Right renal pelvis (tissue), 4 donors: ENCODE measurements at places on chromosomes 6 and 20. TPM values are rescaled to one million over a fixed set of nuclear protein-coding genes. Genes with fewer than 3 reads are reported as not detected.

BTBD9 gene
- polyA plus RNA-seq = 15.6 TPM

CD109 gene
- polyA plus RNA-seq = 16.2 TPM

KCNB1 gene
- 0.39 TPM for polyA plus RNA-seq

GRCh38 chr6:51531623-51532022 lies 555.8 kb downstream of the PKHD1 start:
- DNase-seq = no peak

SPTLC3 gene
- polyA plus RNA-seq = 16.4 TPM

DNA sequence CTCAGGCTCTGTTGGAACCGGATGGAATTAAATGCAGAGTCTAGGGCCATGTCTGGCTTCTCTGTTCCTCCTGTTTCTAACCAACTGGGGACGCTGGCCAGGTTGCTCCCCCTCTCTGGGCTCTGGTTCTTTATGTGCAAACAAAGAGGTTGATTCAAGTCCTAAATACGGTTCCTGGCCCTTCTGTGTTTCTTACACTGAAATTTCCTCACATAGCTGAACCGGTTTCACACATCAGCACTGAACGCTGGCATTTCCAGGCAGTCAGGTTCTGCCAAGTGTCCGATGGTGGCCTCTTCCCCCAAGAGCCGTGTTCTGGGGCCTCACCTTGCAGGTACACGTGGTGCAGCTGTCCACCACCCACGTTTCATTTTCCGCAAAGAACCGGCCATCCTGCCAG lies 13.5 kb downstream of the THBS2 start:
- DNase-seq = no peak

DNA sequence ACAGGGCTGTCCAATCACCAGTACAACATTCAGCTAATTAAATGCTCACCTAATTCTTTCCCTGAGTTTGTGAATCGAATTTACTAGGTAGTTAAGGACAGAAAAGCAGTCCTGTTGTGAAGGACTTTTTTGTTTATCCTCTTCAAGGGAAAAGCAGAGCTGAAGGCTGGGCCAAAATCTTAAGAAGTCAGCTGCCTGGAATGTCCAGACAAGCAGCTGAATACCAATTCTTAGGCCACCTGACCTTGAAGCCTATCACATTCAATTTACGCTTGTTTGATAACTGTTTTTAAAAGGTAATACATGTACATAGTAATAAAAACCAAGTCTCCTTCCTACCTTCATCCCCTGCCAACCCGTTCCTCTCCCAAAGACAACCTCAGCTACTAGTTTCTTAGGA lies 56.4 kb downstream of the UQCC1 start:
- no peak for DNase-seq

CFAP206 gene
- 4.8 TPM for polyA plus RNA-seq

GRCh38 chr6:38695227-38695900 lies 7.6 kb downstream of the GLO1 start:
- DNase-seq = no peak
